ENCODE measurements at places on chromosomes 7 and 10.
A peak's percentile ranks its signal among the peaks of the same experiment; 100 is the strongest.

GRCh38 chr7:30814700-30815387 lies 43.6 kb downstream of the MINDY4 start:
- peak; percentile 95 for DNase-seq

GRCh38 chr7:81197266-81197665 lies 278.4 kb upstream of the SEMA3C start:
- DNase-seq, result no peak

DNA sequence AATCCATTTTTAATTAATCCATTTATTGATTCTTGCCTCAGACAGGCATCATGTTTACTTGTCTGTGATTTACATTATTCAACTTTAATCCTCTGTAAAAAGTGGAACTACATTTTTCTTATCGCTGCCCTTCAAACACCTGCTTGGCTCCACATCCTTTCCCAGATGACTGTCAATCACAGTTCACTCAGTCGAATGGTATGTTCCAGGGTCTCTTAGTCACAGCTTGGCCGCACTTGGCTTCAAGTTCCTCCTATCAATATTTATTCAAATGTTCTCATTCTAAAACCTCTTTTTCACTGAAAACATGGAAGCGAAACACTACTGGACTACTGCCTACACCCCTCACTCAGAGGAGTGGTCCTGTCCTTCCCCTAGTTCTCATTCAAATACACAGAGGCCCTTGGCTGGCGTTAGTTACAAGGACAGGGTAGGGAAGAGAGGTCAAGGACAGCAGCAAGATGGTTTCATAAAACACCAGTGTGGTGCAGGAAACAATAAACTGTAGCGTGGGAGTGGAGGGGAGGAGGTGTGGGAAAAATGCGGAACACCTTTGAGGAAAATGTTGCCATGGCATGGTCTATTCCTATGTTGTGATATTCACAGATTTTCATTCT lies 143.2 kb downstream of the USP6NL start:
- DNase-seq, result no peak

DNA sequence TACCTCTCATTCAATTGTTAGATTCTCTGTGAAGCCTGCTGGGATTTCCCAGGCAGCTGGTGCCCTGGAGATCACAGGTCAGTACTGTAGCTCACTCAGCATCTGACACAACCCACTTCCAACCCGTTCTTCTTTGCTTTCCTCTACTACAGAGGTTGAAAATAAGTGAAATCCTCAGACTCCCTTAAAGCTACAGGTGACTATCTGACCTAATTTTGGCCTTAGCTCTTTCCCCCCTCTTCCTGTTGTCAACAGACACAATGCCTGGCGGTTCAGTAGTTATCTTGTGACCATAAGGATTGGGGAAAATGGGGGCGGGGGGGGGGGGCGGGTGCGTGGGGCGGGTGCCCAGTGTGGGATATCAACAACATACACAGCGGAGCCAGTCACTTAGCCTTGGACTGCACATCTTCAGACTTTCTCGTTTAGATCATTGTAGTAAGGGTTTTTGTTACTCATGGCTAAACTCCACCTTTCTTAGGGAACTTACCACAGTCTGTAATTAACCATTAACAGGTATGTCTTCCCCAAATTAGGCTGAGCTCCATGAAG lies 37.8 kb downstream of the MTPN start:
- DNase-seq, result no peak

GRCh38 chr10:1673568-1674345 lies 63.6 kb downstream of the ADARB2 start:
- DNase-seq, result no peak

GRCh38 chr10:5742116-5742515 lies 57.5 kb downstream of the TASOR2 start:
- DNase-seq, result no peak

- no peak for DNase-seq
These were observed 127.8 kb upstream of the BTBD16 start for GRCh38 chr10:122143238-122143841.

All from fibroblast of gingiva (primary cell).